Activated CD4-positive, CD25-positive, alpha-beta regulatory T cell treated with anti-CD3 and anti-CD28 coated beads, Interleukin-2, amount 50 U/mL, for 16 hours (primary cell): ENCODE measurements at places on chromosomes 13 and 19.

- DNase-seq, result no peak
These were observed 77.9 kb downstream of the CACNA1A start for GRCh38 chr19:13428352-13428751.

DNA sequence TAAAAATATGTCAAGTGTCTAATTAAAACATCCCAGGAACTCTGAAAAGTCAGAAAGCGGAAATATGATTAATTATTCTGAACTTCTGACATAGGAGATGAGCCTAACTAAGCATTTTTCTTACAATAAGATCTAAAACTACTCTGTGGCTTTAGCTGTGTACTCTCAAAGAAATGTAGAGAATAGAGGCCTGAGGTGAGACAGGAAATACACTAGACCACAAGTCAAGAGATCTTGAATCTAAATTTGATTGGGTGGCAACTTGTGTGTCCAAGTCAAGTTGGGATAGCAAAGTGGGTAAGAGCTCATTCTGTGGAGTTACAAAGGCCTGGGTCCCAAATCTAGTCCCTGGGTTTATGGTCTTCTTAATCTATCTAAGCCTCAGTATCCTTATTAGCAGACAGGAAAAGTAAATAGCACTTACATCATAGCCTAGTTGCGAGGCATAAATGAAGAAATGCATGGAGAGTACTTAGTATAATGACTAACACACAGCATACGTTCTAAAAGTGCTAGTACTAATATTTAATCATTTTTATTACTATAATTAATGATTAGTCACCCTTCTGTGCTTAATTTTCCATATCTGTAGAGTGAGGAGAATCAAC is 9.4 kb upstream of the LRRC63 start:
- DNase-seq, result no peak

GRCh38 chr19:9885077-9885552 is 50.0 kb downstream of the PIN1 start:
- no peak for DNase-seq

- DNase-seq, result no peak
These were observed 445.4 kb downstream of the DCT start for GRCh38 chr13:94033830-94034642.

DNA sequence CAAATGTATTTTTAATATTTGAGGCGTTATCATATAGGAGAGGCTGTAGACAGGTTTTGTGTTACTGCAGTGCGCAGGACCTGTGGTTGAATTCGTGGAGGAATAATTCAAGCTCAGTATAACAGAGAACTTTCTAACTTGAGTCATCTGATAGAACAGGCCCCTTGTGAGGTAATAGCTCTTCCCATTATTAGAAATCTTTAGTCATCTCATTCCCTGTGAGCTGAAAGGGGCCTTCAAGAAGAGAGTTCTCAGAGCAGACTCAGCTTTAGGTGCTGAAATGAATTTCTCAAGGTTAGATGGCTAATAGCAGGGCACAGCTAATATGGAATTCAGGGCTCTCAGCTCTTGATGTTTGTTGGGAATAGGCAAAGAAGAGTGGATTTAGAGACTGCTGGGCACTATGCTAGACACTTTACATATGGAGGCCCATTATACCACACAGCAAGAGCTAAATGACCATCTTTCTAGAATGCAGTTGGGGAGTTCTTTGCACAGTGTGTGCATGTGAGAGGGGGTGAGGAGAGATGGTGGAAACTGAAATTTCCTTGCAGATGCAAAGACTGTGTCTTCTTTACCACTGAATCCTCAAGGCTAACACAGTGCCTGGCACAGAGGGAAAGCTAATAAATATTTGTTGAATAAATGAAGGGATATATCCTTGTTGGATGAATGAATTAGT is 89.5 kb downstream of the DGKH start:
- DNase-seq, result no peak

DNA sequence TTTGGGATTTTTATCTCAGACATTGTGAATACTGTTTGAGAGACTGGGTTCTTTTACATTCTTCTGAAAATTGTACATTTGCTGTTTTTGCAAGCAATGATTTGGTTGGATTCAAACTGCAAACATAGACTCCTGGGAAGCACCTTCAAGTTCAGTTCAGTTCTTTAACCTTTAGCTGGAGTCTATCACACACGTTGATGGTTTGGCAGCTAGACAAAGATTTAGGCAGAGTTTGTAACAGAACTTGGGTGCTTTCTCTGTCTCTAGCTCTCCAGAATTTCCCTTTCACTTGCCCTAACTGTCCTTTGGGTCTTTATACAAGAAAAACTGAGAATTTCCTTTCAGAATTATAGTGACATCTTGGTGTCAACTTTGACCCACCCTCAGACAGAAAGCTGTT is 556.6 kb downstream of the DIAPH3 start:
- no peak for DNase-seq

- DNase-seq, result peak; percentile 59
These were observed at the start of gene ZNF607 for GRCh38 chr19:37719111-37719926. TSS of gene ZNF607 (minus strand) at chr19:37719761. CDS start at chr19:37711618, 8,143 bp downstream.

DNA sequence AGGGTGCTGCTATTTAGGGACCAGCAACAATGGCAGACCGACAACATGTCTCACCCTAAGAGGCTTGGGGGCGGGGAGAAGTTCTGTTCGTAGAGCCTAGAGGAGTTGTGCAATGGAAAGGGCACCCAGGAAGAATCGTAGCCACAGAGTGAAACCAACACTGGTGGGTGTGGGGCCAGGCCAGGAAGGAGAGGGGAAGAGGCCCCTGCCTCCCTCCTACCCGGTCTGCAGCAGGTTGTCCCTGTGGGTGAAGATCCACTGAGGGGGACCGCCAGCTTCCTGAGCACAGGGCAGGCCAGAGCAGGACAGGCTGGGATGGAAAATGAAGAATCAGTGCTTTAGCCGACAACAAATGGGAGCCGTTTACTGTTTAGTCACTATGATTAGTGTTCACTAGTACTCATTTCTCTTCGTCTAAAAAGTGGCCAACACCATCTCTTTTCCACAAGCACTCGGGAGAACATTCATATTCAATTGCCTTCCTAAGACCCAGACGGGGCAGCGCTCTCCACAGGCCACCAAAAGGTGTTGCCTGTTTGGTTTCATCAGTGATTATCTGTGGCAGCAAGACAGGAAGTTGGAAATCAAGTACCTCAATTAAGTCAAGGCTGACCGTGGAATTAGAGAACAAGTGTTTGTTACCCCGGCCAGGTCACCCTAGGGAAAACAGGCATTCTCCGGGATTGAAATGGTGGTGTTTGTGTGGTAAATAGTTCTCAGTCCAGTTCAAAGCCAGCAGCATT is 1.1 kb upstream of the ATP11A start:
- DNase-seq, result no peak

DNA sequence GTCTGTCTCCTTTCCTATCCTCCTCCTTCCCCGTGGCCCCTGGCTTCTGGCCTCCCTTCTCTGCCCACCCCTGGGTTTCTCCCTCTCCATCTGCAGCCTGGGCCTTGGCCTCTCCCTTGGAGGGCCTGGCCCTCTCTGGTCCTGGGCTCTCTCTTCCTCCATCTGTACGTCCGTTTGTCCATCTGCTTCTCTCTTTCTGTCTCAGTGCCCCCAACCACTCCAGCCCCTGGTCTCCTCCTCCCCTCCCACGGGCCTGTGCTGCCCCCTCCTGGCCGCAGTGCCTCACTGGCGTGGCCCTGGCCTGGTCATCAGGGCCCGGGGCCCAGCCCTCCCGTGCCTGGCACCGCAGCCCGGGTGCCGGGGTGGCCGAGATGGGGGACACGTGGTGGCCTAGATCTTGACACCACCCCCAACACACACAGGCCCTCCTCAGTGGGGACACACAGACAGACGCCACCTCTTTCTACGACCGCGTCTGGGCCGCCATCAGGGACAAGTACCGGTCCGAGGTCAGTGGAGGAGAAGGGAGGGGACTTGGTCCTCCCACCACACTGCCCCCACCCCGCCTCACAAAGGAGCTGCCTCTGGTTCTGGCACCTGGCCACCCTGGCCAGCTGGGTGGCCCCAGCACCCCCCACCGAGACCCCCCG is 11.3 kb downstream of the PRKCSH start:
- no peak for DNase-seq

DNA sequence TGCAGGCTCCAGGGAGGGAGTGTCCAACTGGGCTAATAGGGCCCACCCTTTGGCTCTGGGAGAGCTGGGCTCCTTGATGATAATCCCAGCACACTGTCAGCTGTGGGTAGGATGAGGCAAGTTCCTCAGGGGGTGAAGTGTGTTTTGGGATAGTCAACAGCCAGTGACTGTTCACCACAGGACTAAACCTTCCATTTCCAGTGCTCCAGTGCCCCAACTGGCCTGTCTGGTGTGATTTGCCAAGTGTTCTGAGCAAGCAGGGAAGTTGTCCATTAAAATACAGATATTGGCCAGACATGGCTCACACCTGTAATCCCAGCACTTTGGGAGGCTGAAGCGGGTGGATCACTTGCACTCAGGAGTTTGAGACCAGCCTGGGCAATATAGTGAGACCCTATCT is 150.9 kb downstream of the TM9SF2 start:
- no peak for DNase-seq

- DNase-seq, result no peak
These were observed 2.0 kb downstream of the SPART start for GRCh38 chr13:36344173-36344572.

DNA sequence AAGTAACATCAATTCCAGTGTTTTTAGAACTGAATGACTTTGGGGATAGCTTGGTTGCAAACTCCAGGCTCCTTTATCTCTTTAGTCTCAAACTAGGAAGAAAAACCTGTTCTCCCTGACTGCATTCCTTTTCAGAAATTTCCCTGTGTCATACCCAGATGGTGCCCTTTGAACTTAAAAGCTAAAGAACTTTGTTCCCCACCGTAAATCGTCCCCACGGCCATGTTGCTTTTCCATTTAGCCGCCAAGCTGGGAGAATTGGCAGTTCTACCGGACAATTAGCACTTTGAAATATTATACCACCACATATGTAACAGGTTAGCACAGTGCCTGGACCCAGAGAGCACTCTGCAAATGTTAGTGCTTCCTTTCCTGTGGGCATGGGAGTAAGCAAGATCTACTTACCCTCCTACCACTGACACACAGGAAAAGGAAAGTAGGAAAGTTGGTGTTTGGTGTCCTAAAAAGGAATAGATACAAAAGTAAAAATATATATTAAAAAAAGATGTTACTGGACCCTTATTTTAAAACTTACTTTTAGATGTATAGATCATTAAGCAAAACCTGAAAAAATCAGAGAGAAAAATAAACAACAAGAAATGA is 191.9 kb upstream of the MIR17HG start:
- DNase-seq, result no peak

DNA sequence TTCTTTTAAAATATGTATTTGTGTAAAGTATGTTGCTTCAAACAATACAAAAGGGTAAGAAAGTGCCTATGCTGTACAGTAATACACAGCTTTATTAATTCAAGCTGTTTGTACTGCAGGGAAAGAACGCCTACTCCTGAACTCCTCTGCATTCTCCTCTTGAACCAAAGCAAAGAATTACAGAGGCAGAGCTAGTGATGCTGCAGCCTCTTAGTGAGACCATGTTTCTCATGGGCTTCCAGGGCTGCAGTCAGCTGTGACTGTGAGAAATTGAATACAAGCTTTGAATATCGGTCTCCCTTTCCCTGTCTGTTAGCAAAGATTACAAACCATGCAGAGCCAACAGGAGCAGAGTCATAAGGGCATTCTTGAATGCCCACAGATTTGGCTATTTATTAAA is 248.5 kb downstream of the SLITRK1 start:
- no peak for DNase-seq

GRCh38 chr19:30323904-30324303 is 48.3 kb upstream of the ZNF536 start:
- no peak for DNase-seq

- no peak for DNase-seq
These were observed 25.1 kb downstream of the LNX2 start for GRCh38 chr13:27595055-27595811.

- DNase-seq, result no peak
These were observed 30.2 kb upstream of the TRPC4 start for GRCh38 chr13:37899753-37900152.

DNA sequence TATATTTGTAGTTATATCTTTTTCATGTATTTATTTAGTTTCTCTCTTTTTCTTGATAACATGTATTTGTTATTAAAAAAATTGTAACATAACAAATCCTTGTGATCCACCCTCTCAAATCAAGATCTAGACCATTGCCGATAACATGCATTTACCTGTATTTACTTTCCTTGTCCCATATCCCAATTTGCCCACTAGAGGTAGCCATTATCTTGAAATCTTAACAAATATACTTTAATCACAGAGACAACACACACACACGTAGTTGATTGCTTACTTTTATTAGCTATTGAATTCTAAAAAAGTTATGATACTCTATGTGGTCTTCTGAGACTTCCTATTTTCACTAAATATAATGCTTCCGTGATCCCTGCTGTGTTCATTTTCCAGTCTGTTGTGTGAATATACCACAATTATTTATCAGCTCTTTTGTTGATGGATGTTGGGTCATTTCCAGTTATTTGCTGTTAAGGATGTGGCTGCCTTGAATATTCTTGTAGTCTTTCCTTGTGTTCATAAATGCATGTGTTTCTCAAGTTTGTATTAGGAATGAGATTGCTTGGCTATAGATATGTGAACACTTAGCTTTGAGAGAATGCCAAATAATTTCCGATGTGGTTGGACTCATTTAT is 31.3 kb upstream of the ZMYM2 start:
- DNase-seq, result no peak

GRCh38 chr19:18754501-18754900 is 36.6 kb downstream of the COMP start:
- no peak for DNase-seq

- DNase-seq, result no peak
These were observed 1.9 kb upstream of the MADCAM1 start for GRCh38 chr19:494171-495080.

DNA sequence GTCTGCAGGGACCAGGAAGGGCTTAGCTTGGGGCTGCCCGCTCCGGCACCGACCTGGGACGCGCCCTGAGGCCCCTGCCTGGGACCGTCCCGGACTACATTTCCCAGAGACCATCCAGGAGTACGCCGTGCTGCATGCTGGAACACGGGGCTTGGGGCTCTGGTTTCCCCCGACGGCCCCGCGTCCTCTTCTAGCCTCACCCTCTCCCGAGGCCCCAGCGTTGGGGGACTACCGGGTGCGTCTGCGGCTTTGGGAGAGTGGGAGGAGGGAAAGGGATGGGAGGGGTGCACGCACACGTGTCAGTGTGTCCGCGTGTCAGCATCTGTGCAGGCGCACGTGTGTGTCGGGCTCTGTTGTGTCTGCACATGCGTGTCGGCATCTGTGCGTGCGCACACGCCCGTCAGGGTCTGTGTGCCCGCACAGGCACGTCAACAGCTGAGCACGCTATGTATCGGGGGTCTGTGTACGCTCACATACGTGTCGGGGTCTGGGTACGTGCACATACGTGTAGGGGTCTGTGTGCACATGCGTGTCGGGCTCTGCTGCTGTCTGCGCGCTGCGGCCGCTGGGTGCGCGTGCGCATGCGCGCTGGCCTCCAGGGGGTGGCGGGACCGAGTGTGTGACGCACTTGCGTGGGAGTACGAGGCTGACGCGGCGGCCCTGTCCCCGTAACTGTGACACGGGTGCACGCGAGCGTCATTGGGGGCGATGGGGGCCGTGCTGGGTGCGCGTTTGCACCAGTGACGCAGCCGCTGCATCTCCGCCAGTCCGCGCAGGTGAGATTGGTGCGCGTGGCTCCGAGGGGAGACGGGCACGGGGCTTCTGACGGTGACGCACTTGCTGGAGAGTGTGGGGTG is at the start of gene ZNF331:
ZNF331 (plus strand) TSS at position 625 of the 857 bp plus-strand sequence. CDS start 31,232 bp downstream, outside the sequence.
- peak; percentile 80 for DNase-seq

- no peak for DNase-seq
These were observed 15.9 kb downstream of the PGLS start for GRCh38 chr19:17527326-17527725.
